DND-41 (cell line): ENCODE measurements at places on chromosomes 11 and 22.

DNA sequence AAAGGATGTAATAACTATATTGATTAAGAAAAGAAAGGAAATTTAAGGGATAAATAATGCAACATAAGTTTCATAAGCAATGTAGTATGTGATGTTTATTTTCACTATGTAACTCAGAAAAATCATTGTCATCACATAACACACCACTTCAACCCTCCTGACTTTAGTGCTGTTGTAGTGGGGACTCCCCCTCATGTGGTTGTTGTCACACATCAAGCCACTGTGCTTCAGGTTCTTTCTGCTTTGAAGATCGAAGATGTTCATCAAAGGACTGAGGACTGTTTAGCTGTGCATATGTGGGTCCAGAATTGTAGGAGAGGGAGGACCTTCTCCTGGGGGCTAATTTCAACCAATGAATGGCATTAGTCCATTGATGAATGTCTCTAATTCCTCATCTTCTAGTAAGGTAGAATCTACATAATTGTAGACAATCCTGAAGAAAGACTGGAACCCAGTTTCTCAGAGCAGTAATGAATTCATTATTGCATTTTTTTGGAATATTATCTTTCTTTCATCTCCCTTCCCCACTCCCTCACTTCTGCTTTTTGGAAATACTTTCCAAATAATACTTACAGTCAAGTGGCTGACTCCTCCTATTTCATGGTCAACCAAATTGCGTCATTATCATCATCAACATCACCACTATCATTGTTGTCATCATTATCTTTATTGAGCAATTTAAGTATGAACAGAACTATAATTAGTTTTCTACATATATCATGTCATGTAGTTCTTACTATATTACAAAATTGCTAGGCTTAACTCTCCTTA, 9.8 kb upstream of the CARD16 start:
- H3K4me3 ChIP-seq: no peak overlapping the region
- no peak overlapping the region for H3K27ac ChIP-seq
- DNase-seq: no peak
- H3K36me3 ChIP-seq: no peaks in the 10 kb centered on the region
- H3K4me1 ChIP-seq: peaks cover 7% of the 10 kb centered on the region

- H3K36me3 ChIP-seq: no peaks in the 10 kb centered on the region
- no peaks in the 10 kb centered on the region for H3K27me3 ChIP-seq
- no peaks in the 10 kb centered on the region for H3K4me1 ChIP-seq
- DNase-seq: no peak
- H3K4me3 ChIP-seq: no peak overlapping the region
Measured at GRCh38 chr22:37209140-37209845, 3.0 kb downstream of the SSTR3 start.

DNA sequence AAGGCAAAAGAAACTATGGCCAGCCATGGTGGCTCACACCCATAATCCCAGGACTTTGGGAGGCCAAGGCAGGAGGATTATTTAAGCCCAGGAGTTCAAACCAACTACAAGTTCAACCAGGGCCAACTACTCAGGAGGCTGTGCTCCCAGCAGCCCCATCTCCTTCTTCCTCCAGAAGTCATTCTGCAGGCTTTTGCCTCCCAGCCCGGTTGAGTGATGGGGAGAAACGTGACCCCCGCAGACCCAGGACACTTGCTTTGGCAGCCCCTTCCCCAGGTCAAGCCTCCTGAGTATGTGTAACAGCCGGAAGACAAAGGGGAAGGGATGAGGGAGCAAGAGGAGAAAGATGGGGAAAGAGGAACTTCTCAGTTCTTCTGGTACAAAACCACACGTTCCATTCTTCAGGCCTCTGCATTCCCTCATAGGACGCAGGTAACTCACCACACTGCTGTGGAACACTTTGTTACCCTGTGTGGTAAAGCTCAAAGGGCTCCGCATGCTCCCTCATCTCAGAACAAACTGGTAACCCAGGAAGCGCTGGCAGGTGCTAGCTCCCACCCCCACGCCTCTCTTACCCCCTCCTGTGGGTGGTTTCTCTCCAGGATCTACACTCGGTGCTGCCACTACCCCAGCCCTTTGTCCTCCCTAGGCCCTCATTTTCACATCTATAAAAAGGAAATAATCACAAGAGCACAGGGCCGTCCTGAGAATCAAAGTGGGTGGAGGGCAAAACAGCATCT, 4.0 kb downstream of the SULT4A1 start:
- H3K4me3 ChIP-seq: no peak overlapping the region
- H3K36me3 ChIP-seq: no peaks in the 10 kb centered on the region
- DNase-seq: no peak
- H3K27ac ChIP-seq: no peak overlapping the region
- no peaks in the 10 kb centered on the region for H3K4me1 ChIP-seq

- H3K36me3 ChIP-seq: no peaks in the 10 kb centered on the region
- no peak overlapping the region for H3K27ac ChIP-seq
- no peak for DNase-seq
- no peaks in the 10 kb centered on the region for H3K4me1 ChIP-seq
- peaks cover 14% of the 10 kb centered on the region for H3K27me3 ChIP-seq
Measured at GRCh38 chr11:75715688-75716087, 1.9 kb upstream of the MOGAT2 start.

- no peaks in the 10 kb centered on the region for H3K36me3 ChIP-seq
- no peaks in the 10 kb centered on the region for H3K27me3 ChIP-seq
- H3K4me3 ChIP-seq: no peak overlapping the region
Measured at GRCh38 chr11:41895081-41895480, 435.6 kb upstream of the LRRC4C start.

GRCh38 chr11:60957188-60957587, 5.2 kb upstream of the SLC15A3 start:
- no peaks in the 10 kb centered on the region for H3K4me1 ChIP-seq
- no peak overlapping the region for H3K27ac ChIP-seq
- no peak overlapping the region for H3K4me3 ChIP-seq

- no peak overlapping the region for H3K4me3 ChIP-seq
- DNase-seq: no peak
- no peaks in the 10 kb centered on the region for H3K36me3 ChIP-seq
- no peak overlapping the region for H3K27ac ChIP-seq
- no peaks in the 10 kb centered on the region for H3K4me1 ChIP-seq
- no peaks in the 10 kb centered on the region for H3K27me3 ChIP-seq
Measured at GRCh38 chr11:109347304-109347703, 74.7 kb upstream of the C11orf87 start.

- no peak for DNase-seq
- H3K36me3 ChIP-seq: no peaks in the 10 kb centered on the region
- H3K4me1 ChIP-seq: no peaks in the 10 kb centered on the region
- H3K4me3 ChIP-seq: no peak overlapping the region
- H3K27ac ChIP-seq: no peak overlapping the region
Measured at GRCh38 chr11:86805873-86806310, 5.5 kb downstream of the PRSS23 start.

- H3K4me1 ChIP-seq: peaks cover 43% of the 10 kb centered on the region
- no peak for DNase-seq
- H3K4me3 ChIP-seq: no peak overlapping the region
- H3K36me3 ChIP-seq: peaks cover 22% of the 10 kb centered on the region
Measured at GRCh38 chr22:37610480-37611129, 2.0 kb downstream of the GGA1 start.

DNA sequence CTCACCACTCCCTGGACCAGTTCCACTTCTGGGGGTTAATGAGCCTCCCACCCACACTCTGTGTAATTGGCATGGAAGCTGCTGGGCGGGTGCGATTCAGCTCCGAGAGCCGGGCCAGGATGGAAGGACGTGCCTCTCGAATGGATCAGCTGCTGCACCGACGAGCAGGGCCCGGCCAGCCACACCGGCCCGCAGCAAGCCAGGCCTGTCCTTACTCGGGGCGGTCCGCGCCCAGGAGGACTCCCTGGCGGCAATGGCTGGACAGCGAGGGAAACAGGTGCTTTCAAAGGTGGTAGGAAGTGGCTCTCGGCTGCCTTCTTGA, 4.3 kb upstream of the SHISAL1 start:
- no peak for DNase-seq
- H3K4me1 ChIP-seq: no peaks in the 10 kb centered on the region
- no peak overlapping the region for H3K27ac ChIP-seq
- no peak overlapping the region for H3K4me3 ChIP-seq
- H3K36me3 ChIP-seq: no peaks in the 10 kb centered on the region

- H3K4me3 ChIP-seq: no peak overlapping the region
- H3K27me3 ChIP-seq: peaks cover 3% of the 10 kb centered on the region
- no peaks in the 10 kb centered on the region for H3K36me3 ChIP-seq
- no peaks in the 10 kb centered on the region for H3K4me1 ChIP-seq
- DNase-seq: no peak
- no peak overlapping the region for H3K27ac ChIP-seq
Measured at GRCh38 chr11:79616392-79616851, 175.6 kb upstream of the TENM4 start.

GRCh38 chr22:48595511-48595905, 1232.2 kb downstream of the BRD1 start:
- H3K4me1 ChIP-seq: no peaks in the 10 kb centered on the region
- H3K36me3 ChIP-seq: no peaks in the 10 kb centered on the region
- no peak overlapping the region for H3K4me3 ChIP-seq
- no peak overlapping the region for H3K27ac ChIP-seq

DNA sequence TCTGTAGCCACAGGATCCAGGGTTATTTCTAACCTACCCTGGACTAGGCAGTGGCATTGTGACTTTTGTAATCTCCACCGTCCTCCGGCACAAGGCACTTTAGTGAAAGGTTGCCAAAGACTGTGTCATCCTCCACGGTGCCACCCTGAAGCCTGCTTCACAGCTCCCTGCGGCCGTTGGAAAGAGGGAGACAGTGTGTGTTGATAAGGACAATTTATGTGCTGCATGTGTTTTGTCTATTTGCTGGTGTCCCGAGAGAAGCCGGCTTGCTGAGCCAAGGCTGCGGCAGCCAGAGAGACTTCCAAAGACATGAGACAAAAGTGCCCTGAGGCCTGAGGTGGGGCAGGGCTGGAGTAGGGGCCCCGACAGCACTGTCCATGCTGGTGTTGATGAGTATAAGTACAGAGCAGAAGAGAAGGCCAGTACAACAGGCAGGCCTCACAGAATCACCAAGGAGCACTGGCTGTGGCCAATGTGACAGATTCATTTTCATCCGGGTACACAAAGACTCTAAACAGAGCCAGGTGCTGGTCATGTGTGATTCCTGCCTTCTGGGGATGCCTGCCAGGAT, 40.9 kb downstream of the GALNT18 start:
- peaks cover 16% of the 10 kb centered on the region for H3K27me3 ChIP-seq
- no peak for DNase-seq
- H3K27ac ChIP-seq: no peak overlapping the region
- H3K4me1 ChIP-seq: no peaks in the 10 kb centered on the region

DNA sequence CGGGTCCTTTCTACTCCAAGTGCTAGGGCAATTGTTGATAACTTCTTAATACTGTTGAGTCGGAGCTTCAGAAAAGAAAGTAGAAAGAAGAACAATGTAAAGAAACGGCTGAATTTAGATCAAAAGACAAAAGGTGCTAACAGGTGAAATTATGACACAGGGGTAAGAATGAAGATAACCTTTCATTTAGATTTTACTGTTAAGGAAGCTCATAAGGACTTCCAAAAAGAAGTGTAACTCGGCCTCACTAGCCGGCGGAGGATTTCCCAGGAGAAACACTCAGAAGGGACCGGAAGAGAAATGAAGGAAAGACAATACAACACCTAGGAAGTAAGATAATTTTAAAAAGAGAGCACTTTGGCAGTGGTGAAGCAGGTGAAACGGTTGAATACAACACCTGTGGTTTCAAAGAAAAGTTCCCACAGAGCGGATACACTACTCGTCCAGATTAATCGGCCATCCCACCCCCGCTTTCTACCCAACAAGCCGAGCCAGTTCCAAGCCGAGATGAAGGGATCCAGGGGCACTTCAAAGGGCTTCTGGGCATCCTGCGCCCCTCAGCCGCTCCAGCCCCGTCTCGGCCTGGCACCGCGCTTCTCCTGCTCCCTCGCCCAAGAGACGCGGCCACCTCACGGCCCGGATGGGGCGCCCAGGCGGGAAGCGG, 737 bp downstream of the PPP2R1B start:
- no peaks in the 10 kb centered on the region for H3K27me3 ChIP-seq
- no peak for DNase-seq
- H3K4me1 ChIP-seq: peaks cover 32% of the 10 kb centered on the region
- peak overlapping the region; percentile 95 for H3K4me3 ChIP-seq
- H3K36me3 ChIP-seq: peaks cover 43% of the 10 kb centered on the region
- peak overlapping the region; percentile 82 for H3K27ac ChIP-seq

DNA sequence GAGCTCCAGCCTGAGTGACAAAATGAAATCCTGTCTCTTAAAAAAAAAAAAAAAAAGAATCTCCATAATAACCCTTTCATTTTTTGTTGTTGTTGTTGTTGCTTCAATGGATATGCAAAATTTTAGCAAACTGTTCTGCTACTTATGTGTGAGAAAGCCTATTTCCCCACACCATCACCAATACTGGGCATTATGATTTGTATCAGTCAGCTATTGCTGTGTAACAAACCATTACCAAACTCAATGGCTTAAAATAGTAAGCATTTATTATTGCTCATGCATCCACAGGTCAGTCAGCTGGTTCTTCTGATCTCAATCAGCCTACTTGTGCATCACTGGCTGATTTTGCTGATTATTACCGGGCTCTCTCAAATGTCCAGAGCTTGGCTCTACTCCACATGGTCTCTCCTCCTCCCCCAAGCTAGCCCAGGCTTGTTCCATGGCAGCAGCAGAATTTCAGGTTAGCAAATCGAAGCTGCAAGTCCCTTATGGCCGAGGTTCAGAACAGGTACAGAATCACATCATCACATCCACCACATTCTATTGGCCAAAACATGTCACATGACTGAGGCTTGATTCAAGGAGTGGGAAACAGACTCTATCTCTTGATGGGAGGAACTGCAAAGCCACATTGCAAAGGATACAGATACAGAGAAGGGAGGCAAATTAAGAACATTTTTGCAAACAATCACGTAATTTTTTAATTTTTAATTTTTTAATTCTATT, 135.1 kb downstream of the MN1 start:
- H3K36me3 ChIP-seq: no peaks in the 10 kb centered on the region
- H3K27ac ChIP-seq: no peak overlapping the region
- no peak overlapping the region for H3K4me3 ChIP-seq
- peaks cover 3% of the 10 kb centered on the region for H3K27me3 ChIP-seq
- H3K4me1 ChIP-seq: no peaks in the 10 kb centered on the region

DNA sequence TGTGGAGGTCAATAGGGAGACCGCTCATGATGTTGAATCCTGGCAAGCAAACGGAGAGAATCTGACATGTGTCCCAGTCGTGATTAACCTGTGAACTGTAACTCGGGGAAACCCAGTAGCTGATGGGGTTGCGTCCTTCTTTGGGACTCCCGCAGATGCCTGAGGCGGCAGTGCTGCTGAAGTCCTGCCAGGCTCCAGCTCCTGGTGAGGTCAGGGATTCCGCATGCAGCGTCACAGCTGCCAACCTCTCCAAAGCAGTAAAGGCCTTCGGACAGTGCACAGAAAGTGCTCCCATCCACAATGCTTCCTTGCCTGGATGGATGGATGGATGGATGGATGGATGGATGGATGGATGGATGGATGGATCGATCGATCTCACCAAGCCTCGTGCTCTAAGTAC, 13.5 kb downstream of the KCNQ1 start:
- no peaks in the 10 kb centered on the region for H3K4me1 ChIP-seq
- H3K27me3 ChIP-seq: no peaks in the 10 kb centered on the region
- no peaks in the 10 kb centered on the region for H3K36me3 ChIP-seq
- no peak overlapping the region for H3K4me3 ChIP-seq
- DNase-seq: no peak
